ENCODE measurements at places on chromosomes 13 and 19.

DNA sequence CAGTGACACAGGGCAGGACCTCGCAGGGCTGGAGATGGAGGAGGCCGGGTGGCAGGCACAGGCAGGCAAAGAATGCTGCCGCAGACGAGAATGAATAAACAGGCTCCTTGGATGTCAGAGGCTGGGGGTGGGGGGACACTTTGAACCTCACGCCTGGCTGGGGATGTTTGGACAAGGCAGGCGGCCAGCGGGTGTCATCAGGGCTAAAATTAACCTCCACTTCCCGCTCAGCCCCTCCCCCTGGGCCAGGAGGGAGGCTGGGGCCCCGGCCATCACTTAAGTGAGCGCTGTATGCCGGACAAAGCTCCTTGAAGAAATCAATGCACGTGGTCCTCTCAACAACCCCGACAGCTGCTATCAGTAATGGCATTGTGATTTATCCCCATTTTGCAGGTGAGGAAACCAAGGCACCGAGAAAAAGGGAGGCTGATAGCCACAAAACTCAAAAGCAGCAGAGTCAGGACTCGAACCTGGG lies 10.3 kb upstream of the FUT5 start:
- DNase-seq: no peak

GRCh38 chr19:39306075-39306474 lies 9.9 kb downstream of the IFNL1 start:
- no peak for DNase-seq

- DNase-seq: no peak
Observed at GRCh38 chr13:98280176-98280510, 103.1 kb upstream of the RNF113B start.

DNA sequence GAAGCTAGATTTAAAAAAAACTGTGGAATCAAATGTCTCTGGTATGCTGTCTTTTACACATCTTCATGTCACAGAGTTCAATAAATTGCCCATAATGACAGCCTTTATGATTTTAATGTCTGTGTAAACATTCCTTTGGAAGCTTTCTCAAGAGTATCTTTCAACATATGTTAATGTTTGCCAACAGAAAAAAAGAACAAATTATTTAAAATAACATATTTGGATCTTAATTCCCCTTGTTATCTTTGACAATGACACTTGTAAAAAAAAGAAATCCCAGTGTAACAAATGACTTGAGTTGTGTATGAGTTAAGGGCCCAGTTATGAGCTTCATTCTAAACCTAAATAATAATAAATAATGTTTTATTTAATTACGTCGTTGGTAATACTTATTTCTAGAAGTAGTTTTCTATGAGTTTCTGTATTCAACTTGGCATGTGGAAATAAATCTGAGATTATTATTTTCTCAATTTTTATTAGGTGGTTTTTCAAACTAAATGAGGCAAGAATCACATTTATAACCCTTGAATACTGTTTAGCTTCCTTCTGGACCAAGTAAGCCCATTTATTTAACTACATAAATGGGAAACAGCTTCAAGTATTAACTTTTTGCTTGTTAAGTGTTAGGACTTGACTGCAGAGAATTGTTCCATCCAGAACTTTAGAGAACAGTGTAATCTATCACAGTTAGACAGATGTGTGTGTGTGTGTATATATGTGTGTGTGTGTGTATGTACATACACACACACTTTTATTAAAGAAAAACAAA lies 182.1 kb downstream of the POSTN start:
- no peak for DNase-seq

GRCh38 chr13:47639738-47640447 lies 361.2 kb downstream of the SUCLA2 start:
- no peak for DNase-seq

DNA sequence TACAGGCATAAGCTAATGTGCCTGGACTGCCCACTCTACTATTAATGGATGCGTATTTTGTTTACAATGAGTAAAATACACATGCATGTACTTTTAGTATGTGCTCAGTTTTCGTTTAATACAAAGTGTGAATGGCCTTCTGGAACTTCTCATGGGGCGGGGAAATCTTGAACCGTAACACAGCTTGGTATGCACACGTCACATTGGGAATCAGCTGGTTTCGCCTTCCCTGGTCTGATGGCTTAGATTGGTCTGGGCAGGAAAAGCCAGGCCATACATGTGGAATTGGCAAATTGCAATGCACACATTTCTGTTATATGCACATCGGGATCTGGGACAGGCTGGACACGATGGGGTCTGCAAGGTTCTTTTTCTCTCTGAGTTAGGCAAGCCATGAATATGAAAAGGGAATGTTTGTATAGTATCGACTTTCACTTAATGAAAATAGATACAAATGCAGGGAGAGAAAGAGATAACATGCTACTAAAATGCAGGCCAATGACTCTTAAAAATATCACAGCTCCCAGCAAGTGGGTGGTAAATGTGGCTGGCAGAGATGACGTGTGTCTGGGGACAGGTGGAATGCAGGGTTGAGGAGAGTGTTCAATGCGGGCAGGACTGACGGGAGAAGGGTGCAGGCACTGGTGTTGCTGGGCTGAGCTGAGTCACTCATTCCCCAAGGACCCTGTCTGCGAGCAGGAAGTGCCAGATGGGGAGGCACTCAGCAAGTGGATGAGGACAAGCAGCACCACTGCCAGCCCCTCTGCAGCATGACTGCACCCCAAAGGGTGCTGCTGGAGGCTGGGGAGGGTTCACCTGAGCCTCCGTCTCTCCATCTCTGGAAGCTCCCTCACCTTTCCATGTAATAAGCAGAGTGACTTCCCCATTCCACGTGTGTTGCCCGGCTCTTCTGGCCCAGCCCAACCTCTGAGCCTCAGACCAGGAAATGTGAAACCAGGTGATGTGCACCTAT lies 204.0 kb upstream of the GPR12 start:
- no peak for DNase-seq

GRCh38 chr13:112754281-112755025 lies 64.6 kb downstream of the ATP11A start:
- DNase-seq: no peak

DNA sequence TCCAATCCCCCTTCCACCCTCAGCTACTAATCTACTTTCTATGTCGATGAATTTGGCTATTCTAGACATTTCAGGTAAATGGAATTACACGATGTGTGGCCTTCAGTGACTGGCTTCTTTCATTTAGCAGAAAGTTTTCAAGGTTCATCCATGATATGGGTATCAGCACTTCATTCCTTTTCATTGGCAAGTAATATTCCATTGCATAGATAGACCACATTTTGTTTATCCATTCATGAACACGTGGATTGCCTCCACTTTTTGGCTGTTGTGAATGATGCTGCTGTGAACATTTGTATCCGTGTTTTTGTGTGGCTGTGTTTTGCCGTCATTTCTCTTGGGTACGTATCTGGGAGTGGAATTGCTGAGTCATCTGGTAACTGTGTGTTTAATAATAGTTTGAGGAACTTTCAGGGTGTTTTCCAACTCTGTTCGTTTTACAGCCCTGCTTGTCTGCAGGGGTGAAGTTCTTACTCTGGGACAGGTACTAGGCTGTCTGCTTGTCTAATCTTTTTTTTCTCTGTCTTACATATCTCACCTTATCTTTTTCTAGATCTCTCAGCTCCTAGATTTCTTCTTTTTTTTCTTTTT lies 32.5 kb downstream of the MARK4 start:
- no peak for DNase-seq

- peak; percentile 72 for DNase-seq
Observed at GRCh38 chr19:47230054-47230920, 712 bp downstream of the BBC3 start.

DNA sequence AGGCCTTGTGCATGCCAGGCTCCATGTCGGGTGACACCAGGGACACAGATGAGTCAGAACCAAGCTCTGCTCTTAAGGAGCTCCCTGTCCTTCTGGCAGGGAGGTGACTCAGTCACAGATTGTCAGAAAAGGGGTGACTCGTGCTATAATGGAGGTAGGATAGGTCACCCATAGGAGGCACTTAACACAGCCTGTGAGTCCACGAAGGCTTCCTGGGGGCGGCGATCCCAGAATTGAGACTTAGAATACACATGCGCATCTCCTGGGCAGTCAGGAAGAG lies 19.6 kb downstream of the FUZ start:
- no peak for DNase-seq

DNA sequence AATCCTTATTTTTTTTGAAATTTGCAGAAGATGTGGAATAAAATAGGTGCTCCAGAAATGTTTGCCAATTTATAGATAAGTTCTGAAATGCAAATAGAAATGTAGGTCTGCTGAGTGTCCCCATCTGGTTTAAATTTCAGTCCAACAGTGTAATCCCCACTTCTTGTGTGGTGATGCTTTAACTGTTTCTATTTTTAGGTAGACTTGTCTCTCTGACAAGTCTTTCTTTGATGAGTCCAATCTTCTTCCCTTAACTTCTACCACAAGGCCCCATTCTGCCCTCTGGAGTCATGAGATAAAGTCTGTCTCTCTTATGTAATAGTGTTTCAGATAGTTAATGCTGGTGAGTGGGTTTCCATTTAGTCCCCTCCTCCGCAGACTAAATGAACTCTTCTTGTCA lies 390.4 kb downstream of the RFC3 start:
- DNase-seq: no peak

- DNase-seq: no peak
Observed at GRCh38 chr19:33332248-33332647, 29.9 kb upstream of the CEBPA start.

GRCh38 chr13:53241891-53242348 lies 213.3 kb downstream of the OLFM4 start:
- DNase-seq: no peak

GRCh38 chr19:1353144-1353543 lies 30.6 kb upstream of the NDUFS7 start:
- DNase-seq: no peak

DNA sequence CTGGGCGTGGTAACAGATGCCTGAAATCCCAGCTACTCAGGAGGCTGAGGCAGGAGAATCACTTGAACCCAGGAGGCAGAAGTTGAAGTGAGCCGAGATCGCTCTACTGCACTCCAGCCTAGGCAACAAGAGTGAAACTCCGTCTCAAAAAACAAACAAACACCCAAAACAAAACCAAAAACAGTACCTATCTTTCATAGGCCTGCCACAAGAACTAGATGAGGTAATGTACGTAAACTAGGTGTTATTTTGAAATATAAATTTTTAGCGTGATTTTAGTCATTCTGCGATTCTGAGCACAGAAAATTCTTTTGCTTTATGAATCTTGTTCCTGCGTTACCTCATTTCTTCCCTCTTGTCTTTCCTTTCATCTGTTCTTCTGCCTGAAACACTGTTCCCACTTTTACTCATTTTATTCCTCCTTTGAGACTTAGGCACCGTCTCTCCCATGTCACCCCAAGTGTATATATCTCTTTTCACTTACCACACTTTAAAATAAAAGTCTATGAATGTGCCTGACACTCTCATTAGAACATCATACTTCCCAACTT lies 238.2 kb upstream of the HTR2A start:
- DNase-seq: no peak

DNA sequence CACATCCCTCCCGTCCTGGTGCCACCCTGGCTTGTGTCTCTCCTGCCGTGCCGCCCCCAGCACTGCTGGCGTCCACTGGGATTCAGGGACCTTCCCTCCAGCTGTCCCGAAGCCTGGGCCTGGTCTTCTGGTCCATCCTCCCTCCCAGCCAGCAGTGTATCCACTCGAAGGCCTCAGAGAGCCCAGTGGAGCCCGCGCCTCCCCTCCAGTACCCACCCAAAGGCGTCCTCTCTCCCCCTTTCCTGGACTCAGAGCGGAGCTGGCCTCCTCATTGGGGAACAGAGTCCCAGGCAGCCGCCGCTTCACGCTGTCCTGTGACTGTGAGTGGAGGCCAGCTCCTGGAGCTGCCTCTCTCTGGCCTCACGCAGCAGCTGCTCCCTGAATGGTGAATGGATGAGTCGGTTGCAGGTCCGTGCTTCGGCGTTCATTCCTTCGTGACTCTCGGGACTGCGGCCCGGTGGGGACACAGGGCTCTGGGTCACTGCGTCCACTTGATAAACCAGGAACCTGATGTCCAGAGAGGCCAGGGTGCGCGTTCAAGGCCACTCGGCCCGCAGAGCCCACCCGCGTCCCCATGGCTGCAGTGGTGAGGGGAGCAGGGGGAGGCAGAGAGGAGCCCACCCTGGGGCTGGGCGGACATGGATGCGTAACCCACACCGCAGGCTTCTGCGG lies 12.1 kb downstream of the ONECUT3 start:
- no peak for DNase-seq

DNA sequence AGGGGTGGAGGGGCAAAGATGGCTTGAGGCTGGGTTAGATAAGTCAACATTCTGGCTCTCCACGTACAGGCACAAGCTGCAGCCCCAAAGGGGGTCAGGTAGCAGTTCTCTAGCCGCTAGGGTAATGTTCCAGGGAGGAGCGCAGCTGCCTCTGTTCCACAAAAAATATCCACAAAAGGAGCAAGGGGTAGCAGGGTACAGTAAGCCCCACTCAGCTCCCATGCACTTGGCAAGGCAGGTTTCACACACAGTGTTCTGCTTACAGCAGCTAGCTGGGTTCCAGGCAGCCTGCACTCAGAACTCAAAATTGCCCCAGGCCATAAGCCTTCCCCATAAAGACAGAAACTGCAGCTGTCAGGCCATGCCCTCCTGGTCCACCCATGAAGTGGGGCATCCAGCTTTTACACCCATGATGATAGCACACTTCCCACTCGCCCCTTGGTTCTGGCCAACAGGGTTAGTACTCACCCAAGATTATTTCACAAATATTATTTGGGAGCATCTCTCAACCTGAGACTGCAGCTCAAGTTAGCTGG lies 130.0 kb downstream of the CYSLTR2 start:
- no peak for DNase-seq

GRCh38 chr13:80685942-80686341 lies 345.0 kb upstream of the SPRY2 start:
- no peak for DNase-seq

GRCh38 chr13:59658738-59659330 lies 504.9 kb downstream of the DIAPH3 start:
- DNase-seq: no peak

DNA sequence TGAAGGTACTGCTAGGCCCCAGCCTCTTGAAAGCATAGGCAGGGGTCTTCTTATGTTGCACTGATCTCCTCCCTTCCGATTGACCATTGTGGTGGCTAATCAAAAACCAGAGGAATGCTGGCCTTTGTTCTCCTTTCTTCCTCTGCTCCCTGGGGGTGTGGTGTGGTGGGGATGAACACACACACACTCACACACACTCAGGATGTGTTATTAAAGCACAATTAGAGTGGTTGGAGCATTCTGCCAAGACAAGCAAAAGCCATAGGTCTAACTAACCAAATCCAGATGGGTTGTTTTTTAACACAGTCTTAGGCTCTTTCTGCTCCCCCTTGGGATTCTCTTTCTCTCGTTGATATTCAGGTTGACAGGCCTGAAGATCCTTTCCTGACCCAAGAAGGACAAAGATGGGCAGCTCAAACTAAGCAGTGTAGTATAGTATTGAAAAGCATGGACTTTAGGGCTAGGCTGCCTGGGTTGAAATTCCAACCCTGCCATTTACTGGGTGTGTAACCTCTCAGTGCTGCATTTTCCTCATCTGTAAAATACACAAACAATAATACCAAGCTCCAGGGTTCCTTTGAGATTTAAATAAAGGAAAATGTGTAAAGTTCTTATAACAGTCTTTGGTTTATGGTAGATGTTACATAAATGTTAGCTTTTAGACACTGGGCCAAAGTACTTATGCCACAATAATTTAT lies 25.5 kb upstream of the DGKH start:
- DNase-seq: no peak
